ENCODE measurements at places on chromosomes 2 and 18.

- DNase-seq, result no peak
These were observed 158.9 kb downstream of the NEB start for GRCh38 chr2:151575338-151575737.

DNA sequence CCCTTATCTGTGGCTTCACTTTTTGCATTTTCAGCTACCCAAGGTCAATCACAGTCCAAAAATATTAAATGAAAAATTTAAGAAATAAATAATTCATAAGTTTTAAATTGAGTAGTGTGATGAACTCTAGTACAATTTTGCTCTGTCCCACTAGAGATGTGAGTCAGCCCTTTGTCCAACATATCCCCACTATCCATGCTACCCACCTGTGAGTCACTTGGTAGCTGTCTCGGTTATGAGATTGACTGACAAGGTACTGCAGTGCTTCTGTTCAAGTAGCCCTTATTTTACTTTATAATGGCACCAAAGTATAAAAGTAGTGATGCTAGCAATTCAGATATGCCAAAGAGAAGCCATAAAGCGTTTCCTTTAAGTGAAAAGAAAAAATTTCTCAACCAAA lies 28.8 kb downstream of the ADCY3 start:
- no peak for DNase-seq

GRCh38 chr2:31304816-31305215 lies 70.9 kb downstream of the EHD3 start:
- no peak for DNase-seq

DNA sequence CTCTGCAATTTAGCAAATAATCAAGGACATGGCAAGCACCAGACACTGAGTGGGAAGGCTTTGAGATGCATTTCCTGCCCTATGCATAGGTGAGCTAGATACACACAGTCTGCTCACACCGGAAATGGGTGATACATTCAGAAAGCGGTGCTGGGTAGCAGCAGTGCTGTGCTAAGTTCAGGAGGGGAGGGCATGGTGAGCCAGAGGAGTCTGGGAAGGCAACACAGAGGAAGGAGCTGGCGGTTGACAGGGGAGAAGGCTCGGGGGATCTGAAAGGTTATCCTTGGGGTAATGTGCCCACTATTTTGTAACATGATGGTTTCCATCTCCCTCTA lies 57.4 kb upstream of the EPAS1 start:
- DNase-seq, result no peak

DNA sequence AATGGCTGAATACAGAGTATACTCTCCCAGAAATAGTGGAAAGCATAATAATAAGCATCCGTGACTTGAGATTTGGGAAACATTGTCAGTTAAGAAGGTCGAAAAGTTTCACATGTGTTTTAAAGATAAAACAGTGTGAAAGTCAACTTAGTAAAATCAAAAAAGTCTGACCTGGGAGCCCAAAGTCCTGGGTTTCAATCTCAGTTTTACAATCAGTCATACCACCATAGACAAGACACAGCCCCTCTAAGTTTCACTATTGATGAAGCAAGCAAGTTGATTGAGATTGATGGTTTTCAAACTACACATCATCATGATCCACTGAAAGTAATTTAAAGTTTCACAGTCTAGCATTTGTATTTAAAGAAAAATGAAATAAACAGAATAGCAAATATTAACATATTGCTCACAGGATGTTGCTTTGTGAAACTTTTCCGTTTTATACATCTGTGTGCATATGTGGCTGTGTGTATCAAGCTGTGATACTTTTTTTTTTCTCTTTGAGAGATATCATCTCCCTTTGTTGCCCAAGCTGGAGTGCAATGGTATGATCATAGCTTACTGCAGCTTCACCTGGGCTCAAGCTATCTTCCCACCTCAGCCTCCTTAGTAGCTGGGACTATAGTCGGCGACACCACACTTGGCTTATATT lies 71.1 kb downstream of the PIK3C3 start:
- DNase-seq, result no peak

Data from left kidney (tissue), 8 donors.